Stimulated activated CD8-positive, alpha-beta memory T cell treated with anti-CD3 and anti-CD28 coated beads, Interleukin-4, amount 100 ng/mL, for 1 hour (primary cell): ENCODE measurements at places on chromosomes 3 and 15.

- no peak for DNase-seq
Measured at GRCh38 chr3:10744098-10744465, 71.9 kb upstream of the SLC6A11 start.

- no peak for DNase-seq
Measured at GRCh38 chr3:187237741-187238140, 40.5 kb downstream of the RTP1 start.

DNA sequence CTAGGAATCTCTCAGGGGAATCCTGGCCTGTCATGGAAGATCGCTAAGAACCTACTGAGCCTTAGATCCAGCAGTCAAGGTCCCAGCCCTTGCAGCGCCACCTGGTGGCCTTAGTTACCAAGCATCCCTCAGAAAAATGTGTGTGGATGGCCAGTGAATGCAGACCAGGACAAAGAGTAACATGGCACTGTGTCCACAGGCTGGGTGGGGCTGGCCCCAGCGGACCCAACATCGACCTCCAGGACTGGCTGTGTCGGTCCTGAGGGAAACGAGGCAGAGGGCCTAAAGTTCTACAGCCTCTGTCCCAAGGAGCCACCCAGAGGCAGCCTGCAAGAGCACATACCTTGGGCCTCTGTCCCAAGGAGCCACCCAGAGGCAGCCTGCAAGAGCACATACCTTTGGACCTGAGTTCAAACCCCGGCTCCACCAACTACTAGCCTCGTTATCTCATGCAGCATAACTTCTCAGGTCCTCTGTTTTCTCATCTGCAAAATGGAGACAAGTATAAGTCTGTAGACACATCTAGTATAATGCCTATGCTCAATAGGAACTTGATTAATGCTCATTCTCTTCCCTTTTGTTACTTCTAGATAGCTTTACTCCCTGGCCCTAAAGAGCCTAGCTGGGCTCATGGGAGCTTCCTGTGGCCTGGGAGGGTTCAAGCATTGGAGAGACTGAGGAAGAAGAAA lies 57.5 kb upstream of the HERC1 start:
- DNase-seq = peak; percentile 42

GRCh38 chr15:68637767-68638404 lies 59.1 kb downstream of the CORO2B start:
- DNase-seq = no peak

DNA sequence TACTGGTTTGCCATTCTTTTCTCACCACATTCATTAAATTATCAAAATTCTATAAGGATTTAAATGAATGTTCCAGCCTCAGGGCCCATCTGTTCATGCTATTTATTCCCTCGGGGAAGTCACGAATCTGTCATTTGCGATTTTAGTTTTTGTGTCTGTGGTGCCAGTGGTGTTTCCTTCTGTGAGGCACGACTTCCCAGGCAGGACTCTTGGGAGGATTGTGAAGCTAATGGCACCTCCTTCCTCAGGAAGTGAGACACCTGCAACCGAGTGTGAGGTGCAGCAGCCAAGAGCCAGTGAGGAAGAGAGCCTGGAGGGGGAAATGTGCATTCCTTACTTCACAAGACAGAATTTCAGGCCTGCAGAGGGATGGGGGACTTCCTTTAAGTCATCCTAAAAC lies 24.1 kb downstream of the SV2B start:
- no peak for DNase-seq

DNA sequence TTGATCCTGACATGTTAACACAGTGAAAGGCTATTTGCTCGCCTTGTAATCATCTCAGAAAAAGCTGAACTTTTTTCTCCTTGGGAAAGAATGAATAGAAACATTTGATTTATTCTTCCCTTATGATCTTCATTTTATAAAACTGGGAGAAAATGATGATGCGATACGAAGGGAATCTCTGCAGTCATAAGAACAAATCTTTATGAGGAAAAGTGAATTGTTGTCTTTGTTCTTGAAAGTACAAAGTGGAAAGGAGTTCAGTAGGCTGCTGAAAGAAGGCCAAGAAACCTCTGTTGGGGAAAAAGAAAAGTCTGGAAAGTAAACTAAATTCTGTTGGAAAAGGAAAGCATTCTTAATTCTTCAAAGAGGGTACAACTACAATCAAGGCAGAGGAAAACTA lies 248.8 kb downstream of the NSUN3 start:
- no peak for DNase-seq

GRCh38 chr3:66588340-66588847 lies 87.6 kb upstream of the LRIG1 start:
- DNase-seq = no peak

GRCh38 chr3:193852901-193853300 lies 259.9 kb downstream of the OPA1 start:
- DNase-seq = no peak

DNA sequence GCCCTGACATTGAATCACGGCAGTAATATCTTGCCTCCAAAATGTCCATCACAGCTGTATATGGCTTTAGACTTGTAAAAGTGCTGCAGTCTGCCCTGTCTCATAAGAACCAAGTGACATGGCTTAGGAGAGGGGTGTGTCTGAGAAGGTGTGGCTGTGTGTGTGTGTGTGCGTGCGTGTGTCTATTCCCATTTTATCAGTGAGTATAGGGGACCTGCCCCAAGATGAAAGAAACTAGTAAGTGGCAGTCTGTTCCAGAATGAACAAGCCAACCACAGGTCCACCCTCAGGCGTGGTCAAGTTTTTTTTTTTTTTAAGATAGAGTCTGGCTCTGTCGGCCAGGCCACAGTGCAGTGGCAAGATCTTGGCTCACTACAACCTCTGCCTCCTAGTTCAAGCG lies 5.6 kb upstream of the RHOV start:
- no peak for DNase-seq

DNA sequence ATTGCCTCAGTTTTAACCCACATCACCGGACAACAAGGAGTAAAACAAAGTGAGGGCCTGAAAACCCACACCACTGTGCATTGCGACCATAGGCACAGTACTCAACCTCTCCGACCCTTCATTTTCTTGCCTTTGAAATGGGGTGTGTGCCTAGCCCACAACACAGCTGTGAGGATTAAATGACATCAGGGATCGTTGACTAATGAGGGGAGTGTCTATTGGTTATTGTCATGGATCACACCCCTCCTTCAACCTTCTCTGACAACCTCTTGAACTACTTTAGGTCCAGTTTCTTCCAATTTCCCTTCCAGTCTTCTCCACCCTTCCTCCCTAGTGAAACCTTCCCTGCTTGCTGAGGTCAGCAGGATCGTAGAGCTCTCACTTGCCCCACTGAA lies 89.5 kb downstream of the HES1 start:
- DNase-seq = no peak

DNA sequence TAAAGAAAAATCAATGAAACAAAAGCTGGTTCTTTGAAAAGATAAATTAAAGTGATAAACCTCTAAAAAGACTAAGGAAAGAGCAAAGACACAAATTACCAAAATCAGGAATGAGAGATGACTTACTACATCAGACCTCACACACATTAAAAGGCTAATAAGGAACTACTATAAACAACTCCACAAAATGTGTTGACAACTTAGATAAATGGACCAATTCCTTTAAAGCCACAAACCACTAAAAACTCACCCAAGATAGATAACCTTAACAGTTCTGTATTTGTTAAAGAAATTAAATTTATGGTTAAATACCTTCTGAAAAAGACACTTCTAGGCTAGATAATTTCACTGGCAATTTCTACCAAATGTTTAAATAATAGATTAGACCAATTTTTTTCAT lies 170.4 kb downstream of the SMAD6 start:
- no peak for DNase-seq

DNA sequence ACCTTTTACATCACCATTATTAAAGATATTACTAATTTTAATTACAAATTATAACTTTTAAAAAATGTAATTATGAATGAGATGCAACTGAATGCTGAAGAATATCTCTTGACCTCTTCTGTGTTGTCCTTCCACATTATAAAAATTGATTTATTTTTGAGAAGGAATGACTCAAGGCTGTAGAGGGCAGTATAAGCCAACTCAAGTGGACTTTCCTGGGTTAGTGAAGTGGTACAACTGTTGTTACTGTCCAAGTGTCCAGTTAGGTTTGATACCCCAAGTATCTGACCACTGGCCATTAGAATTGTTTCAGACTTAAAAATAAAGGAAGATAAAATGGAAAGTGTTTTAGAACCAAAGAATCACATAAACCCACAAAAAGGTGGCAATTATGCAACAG lies 51.9 kb downstream of the BBX start:
- no peak for DNase-seq

DNA sequence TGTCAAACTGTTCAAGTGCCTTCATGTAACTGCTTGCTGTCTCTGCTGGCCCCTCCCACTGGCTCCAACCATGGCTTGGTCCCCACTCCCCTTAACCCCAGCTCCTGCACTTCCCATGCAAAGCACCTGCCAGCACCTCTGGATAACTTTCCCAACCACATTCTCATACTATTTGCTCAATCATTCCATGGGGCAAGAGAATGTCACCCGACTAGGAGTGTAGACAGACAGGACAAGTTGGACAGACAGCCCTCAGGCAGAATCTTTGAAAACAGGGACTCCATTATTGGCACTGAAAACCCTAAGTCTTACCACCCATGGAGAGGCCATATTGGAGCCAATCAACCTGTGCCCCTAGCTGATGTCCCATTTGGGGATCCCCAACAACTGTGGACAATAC lies 246.5 kb downstream of the RPLP1 start:
- no peak for DNase-seq

DNA sequence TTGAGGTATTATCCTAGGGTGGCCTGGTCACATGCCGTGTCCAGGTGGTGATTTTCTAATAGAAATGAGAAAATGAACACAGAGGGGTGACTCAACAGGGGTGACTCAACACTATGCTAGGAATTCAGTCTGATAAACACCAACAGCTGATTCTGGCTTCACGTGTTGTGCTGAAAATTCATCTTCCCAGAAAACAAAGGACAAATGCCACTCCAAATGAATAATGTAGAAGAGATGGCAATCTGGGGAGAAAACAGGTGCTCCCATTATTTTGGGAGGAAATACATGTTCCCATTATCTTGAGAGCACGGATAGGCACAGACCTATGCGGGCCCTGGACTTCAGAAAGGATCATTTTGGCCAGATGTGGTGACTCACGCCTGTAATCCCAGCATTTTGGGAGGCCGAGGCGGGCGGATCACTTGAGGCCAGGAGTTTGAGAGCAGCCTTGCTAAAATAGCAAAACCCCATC lies 101.2 kb upstream of the MEX3B start:
- DNase-seq = no peak

GRCh38 chr3:120838441-120839091 lies 69.4 kb upstream of the STXBP5L start:
- DNase-seq = no peak

DNA sequence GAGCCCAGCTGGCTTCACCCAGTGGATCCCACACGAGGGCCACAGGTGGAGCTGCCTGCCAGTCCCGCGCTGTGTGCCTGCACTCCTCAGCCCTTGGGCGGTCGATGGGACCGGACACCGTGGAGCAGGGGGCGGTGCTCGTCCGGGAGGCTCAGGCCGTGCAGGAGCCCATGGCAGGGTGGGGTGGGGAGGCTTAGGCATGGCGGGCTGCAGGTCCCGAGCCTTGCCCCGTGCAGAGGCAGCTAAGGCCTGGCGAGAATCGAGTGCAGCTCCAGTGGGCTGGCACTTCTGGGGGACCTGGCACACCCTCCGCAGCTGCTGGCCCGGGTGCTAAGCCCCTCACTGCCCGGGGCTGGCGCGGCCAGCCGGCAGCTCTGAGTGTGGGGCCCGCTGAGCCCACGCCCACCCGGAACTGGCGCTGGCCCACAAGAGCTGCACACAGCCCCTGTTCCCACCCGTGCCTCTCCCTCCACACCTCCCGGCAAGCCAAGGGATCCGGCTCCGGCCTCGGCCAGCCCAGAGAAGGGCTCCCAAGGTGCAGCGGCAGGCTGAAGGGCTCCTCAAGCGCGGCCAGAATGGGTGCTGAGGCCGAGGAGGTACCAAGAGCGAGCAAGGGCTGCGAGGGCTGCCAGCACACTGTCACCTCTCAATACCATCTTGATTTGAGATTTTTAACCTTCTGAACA lies 121.4 kb downstream of the EPHB1 start:
- no peak for DNase-seq

DNA sequence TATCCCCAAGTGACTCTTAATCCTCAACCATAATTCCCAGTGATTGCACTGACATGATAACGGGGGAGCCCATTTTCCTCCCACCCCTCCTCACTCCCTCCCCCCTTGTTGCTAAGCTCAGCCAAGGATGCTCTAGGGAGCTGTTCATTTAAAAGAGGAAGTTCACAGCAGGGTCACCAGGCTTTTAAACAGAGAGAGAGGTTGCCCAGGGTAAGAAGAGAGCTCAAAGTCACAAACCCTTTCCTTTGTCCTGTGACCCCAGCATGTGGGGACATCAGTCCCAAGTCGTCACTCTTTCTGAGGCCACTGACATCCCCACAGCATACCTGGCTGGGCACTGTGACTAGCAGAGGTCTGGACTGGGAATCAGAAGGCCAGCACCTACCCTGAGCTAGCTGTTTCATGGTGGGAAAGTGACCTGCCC lies 144.1 kb downstream of the RORA start:
- no peak for DNase-seq

DNA sequence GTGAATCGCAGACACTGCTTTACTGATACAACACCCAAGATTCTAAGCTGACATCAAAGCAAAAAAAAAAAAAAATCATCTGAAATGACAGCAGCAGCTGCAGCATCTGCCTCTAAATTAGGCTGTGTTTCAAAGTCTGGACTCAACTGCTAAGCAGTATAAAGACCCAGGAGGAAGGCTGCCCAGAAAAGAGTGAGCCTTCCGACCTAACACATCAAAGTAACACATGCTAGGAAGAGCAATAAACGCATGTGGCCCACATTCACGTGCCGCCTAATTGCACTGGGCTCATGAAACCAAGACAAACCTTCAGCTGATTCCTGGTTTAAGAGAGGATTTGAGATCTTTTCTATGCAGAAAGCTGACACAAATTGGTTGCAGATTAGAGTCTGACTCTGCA lies 317.1 kb downstream of the ZIC4 start:
- no peak for DNase-seq

- no peak for DNase-seq
Measured at GRCh38 chr3:161316006-161316689, 55.2 kb downstream of the SPTSSB start.

DNA sequence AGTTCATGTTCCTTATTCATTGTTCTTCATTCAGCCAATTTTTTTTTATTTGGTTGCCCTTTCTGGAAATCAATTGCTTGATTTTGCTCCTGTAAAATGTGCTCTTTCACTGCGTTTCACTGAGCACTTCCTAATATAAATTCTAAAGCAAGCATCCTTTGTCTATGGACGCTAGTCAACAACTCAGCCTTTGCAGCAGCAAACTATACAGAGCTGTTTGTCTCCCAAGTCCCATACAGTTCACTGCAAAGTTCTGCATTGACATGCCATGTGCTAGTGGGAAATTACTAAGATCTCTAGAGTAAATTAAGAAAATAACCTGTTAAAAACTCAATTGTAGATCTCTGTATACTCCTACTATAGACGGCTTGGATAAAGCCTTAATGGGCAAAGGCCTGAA lies 130.1 kb upstream of the BHLHE40 start:
- DNase-seq = no peak

- no peak for DNase-seq
Measured at GRCh38 chr3:133452641-133453319, 52.9 kb downstream of the BFSP2 start.

- no peak for DNase-seq
Measured at GRCh38 chr3:67018789-67019526, 20.9 kb downstream of the KBTBD8 start.

GRCh38 chr3:61277411-61277810 lies 26.2 kb upstream of the FHIT start:
- no peak for DNase-seq
